ENCODE measurements at places on chromosomes 12 and 14.

GRCh38 chr14:76926521-76927251 lies 100.5 kb downstream of the LRRC74A start:
- no peak for DNase-seq

- no peak for DNase-seq
Observed at GRCh38 chr12:10661338-10661737, 12.5 kb downstream of the STYK1 start.

GRCh38 chr12:107547389-107547788 lies 138.2 kb upstream of the PWP1 start:
- no peak for DNase-seq

- no peak for DNase-seq
Observed at GRCh38 chr14:90487031-90487430, 90.2 kb downstream of the CALM1 start.

DNA sequence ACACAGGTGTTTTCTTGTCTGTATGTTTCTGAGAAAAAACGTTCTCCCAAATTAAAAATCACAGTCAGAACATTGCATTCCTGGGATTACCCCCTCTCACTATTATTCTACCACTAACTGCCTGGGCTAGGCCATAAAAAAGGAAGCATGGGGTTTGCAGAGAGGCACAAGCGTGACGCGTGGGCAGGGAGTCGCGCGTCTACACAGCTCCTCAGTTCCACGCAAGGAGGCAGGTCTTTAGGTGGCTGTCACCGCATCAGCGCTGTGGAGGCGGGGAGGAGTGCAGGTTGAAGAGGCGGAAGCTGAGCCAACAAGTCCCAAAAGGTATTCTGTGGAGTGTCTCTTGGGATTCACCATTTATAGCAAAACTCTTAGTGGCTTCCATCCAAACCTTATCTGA lies 109.9 kb downstream of the RIMBP2 start:
- no peak for DNase-seq

DNA sequence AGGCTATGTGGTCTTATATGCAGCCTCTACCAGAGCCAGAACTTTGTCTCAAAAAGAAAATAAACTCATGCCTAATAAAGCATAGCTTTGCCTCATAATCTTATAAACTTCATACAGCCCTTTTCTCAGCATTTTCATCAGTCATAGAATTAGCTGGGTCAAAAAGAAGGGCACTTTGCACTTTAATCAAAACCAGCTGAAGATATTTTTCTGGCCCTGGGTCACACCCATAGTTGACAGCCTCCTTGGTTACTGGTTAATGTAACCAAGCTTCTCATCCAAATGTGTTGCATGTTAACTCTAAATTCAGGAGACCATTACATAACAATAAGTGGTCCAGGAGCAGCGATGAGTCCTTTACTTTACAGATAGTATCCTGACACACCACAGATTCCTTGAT lies 558.2 kb downstream of the FLRT2 start:
- DNase-seq = no peak

- no peak for DNase-seq
Observed at GRCh38 chr14:35964697-35965286, 138.7 kb downstream of the BRMS1L start.

DNA sequence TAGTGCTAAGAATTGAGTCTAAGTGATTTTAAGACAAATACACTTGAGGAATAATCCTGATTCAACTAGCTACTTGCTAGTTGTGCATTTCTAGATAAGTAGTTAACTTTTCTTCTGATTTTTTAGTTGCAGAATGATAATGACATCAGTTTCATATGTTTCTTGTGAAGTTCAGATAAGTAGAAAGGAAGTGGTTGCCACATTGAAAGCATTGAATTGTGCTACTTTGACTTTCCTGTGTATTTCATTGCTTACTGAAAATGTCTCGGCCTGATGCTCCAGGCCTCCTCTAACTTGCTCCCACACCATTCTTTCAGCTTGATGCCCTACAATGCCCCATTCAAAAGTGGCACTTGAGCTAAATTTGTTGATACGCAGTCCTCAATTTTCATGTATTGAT lies 980.0 kb downstream of the TMTC2 start:
- DNase-seq = no peak

DNA sequence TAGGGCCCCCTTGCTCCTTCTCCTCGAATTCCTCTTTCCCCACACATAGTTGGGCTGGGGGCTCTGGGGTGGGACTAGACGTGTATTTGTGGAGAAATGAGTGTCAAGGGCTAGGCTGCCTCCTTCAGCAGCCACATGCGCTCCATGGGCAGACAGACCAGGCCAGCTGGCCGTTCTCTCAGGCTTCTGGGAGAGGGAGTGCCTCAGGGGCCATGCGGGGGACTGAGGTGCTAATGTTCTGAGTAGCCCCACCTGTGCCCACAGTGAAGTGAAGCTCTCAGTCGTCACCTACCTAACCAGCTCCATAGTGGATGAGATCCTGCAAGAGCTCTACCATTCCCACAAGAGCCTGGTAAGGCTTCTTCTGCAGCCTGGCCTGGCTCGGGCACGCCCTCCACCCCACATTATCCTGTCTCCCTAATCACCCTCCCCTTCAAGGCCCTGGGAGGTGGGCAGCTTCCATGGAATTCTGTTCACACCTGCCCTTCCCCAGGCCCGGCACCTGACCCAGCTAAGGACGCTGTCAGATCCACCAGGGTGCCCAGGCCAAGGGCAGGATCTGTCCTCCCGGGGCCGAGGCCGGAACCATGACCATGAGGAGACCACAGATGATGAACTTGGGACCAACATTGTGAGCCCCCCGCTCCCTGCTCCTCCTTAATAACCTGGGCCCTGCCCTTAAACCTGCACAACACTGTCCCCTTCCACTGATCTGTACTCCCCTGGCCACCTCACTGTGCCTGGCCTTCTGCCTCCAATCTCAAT lies 9.0 kb upstream of the CPNE6 start:
- no peak for DNase-seq

GRCh38 chr14:52342849-52343596 lies 28.9 kb downstream of the PTGER2 start:
- no peak for DNase-seq
